ENCODE measurements at places on chromosomes 16 and 17.

DNA sequence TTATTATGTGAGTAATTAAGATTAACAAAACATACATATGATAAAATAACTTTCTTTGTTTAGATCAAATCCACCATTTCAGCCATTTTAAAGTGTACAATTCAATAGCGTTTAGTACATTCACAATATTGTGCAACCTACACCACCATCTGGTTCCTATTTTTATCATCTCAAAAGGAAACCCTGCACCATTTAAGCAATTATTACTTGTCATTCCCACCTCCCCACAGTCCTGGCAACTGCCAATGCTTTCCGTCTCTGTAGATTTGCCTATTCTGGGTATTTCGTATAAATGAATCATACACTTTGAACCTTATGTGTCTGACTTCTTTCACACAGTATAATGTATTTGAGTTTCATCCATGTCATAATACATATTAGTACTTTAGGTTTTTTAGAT lies 162.5 kb upstream of the CNTNAP4 start:
- no peak for DNase-seq

GRCh38 chr16:69465083-69465721 lies 40.8 kb downstream of the CYB5B start:
- DNase-seq = peak; percentile 78

DNA sequence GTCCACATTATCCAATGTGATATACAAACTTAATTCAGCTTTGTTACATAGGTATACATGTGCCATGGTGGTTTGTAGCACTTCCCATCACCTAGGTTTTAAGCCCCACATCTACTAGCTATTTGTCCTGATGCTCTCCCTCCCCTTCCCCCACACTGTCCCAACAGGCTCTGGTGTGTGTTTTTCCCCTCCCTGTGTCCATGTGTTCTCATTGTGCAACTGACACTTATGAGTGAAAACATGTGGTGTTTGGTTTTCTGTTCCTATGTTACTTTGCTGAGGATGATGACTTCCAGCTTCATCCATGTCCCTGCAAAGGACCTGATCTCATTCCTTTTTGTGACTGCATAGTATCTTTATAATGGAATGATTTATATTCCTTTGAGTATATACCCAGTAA lies 196.7 kb downstream of the CDH11 start:
- peak; percentile 55 for DNase-seq

- peak; percentile 75 for DNase-seq
Observed at GRCh38 chr17:21041741-21042457, 912 bp downstream of the USP22 start.

GRCh38 chr16:11473728-11474127 lies 113.0 kb downstream of the LITAF start:
- no peak for DNase-seq

DNA sequence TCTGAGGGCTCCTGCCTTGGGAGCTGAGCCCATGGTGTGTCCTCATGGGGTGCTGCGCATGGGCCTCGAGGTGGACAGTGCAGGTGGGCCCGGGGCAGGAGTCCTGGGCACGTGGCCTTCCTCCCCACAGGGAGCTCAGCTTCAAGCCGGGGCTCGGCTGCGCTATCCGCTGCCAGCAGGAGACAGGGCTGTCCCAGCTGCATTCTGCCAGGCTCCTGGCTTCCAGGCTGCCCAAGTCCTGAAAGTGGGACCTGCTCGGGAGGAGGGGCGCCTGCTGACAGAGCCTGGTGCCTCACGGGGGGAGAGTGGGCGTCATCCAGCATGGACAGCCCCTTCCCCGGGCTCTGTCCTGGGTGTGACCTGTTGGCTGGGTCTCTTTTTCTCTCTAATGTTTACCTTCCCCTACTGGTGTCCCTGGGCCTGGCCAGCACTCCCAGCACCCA lies 7.1 kb downstream of the TRAF7 start:
- DNase-seq = no peak

- no peak for DNase-seq
Observed at GRCh38 chr16:87178177-87178863, 138.9 kb downstream of the C16orf95 start.

DNA sequence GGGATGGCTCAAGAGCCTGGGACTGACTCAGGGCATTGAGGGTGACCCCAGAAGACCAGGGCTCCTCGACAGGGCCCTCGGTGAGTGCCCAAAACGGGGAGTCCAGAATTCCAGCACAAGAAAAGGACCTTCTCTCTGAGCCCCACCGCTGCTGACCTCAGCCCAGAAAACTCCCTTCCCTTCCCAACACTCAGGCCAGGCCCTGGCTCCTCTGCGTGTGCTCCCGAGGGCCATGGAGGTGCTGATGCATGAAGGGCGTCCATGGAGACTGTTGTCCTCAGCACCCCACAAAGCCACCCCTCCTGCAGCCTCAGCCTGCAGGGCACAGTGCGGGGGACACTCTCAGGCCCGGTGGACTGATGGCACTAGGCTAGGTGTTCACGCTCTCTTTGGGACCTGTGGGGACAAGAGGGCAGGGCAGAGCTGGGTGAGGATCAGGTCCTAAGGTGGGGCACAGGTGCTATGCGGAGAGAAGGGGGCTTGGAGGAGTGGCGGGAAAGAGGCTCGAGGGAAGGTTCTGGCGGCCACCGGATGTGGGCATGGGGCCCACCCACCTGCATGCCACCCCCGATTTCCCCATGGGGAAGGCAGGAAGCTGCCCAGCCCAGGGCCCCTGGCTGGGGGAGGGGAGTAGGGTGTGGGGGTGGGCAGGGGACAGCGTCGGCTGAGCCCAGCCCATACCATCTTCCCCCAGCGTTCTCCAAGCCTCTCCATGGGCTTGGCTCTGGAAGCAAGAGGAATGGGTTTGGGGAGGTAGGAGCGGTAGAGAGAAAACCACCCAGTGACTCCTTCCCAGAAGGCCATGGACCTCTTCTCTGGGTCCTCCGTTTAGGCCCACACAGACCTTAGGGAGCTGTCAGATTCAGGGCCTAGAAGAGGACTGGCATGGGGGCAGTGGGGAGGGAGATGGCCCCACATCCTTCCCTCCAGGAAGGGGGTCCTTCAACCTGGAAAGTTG lies 4.5 kb upstream of the TSPOAP1 start:
- no peak for DNase-seq

DNA sequence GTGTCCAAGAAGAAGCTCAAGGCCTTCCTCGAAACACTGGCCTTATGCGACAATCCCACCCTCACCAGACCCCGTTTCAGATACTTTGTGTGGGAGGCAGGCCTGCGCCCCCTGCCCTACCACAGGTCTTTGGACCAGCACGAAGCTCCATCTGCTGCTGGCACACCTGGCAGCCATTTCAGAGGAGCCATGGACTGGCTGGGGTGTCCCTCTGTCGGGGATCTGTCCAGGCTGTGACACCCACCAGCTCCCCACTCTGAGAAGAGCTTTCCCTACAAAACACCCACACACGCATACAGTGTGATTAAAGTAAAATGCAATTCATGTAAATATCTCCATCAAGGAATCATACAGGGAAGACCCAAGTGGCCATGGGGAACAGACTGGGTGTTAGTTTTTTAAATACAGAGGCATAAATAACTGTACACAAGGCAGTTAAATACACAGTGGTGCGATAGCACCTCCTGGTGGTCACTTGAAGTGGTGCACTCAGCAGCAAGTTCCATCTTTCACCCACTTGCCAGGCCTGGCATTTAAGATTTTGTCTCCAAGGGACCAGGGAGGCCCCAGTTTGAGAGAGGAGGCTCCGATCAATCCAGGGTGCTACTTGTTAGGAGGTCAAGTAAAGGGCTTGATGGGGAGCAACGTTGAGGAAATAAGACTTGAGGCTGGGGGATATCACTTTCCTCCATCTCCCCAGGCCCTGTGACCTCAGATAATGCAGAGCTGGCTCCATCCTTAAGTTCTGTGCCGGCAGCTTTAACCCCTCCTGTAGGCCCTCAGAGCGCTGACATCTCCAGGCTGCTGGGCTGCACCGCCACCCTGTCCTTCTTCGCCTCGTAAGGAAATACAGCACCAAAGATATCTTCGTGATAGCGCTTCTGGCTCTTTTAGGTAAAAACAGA lies 43.6 kb downstream of the NOS2 start:
- peak; percentile 48 for DNase-seq

DNA sequence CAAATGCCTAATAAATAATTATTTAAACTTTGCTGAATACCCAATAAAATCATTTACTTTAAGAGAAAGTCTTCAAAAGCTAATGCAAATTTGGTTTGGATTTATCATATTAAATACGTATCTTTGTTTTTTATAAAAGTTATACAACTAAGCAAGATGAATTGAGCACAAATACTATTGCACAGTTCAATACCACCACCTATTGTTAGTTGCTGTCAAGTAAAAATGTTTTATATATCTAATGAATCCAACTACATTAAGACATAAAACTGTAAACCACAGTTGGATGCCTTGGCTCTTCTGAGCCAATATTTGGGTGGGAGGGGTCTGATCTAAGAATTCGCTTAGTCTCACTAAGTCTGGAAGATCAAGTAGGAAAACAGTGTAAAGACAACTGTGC lies 7.7 kb downstream of the FBXL20 start:
- DNase-seq = peak; percentile 15

- peak; percentile 55 for DNase-seq
Observed at GRCh38 chr16:12095275-12096156, 119.0 kb downstream of the SNX29 start.

GRCh38 chr16:62149631-62150030 lies 113.4 kb upstream of the CDH8 start:
- peak; percentile 71 for DNase-seq

DNA sequence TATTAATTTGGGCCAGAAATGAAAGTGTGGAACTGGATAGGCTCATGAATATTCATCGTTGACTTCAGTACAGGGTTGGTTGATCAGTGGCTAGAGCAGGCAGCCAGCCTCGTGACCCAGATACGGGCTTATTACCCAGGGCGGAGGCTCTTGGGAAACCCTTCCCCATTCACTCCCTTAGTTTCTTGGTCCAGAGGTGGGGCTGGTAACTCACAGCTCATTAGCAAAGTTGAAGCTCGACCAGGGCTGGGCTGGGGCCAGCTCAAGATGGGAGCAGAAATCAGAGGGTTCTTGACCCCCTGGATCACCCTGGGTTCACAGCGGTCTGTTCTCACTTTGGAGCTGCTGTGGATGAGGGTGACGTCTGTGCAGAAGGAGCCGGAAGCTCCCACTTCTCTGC lies 44.6 kb upstream of the GSE1 start:
- DNase-seq = no peak

Measured in fibroblast of lung (primary cell).